Activated CD4-positive, alpha-beta T cell treated with anti-CD3 and anti-CD28 coated beads, Interleukin-2, amount 10 ng/mL, durations not matched to agents 7 days and 5 days (primary cell): ENCODE measurements at places on chromosomes 5 and 9. TPM values are rescaled to one million over a fixed set of nuclear protein-coding genes. Genes with fewer than 3 reads are reported as not detected.

DNA sequence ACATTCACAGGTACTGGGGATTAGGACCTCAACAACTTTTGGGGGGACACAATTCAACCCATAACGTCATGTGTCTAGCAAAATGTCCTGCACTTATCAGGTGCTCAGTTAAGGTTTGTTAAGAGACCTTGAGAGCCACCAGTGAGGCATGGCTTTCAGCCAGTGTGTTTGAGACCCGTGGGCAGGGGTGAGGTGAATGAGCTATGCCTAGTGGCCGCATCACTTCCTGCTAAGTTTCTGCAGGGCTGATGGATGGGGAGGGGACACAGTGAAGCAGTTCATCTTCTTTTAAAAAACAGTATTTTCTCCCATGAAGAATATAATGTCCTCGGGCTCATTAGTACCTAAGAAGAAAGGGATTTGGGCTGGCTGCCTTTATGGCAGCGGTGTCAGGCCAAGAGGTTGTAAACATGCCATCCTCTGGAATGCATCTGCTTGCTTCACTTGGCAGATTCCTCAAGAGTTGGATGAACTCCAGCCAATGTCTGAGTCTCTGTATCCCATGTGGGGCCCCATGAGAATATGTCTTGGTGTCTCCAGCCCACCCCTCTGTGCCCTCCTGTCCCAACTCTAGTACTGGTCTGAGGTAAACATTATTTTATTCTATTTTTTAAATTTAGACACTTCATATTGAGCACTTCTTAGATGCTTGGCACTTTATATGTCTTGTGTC is 282.2 kb downstream of the CWC27 start:
- peaks cover 13% of the 10 kb centered on the region for H3K27me3 ChIP-seq
- no peaks in the 10 kb centered on the region for H3K36me3 ChIP-seq
- peaks cover 6% of the 10 kb centered on the region for H3K4me1 ChIP-seq
- no peak for DNase-seq
- no peak overlapping the region for H3K27ac ChIP-seq

DNA sequence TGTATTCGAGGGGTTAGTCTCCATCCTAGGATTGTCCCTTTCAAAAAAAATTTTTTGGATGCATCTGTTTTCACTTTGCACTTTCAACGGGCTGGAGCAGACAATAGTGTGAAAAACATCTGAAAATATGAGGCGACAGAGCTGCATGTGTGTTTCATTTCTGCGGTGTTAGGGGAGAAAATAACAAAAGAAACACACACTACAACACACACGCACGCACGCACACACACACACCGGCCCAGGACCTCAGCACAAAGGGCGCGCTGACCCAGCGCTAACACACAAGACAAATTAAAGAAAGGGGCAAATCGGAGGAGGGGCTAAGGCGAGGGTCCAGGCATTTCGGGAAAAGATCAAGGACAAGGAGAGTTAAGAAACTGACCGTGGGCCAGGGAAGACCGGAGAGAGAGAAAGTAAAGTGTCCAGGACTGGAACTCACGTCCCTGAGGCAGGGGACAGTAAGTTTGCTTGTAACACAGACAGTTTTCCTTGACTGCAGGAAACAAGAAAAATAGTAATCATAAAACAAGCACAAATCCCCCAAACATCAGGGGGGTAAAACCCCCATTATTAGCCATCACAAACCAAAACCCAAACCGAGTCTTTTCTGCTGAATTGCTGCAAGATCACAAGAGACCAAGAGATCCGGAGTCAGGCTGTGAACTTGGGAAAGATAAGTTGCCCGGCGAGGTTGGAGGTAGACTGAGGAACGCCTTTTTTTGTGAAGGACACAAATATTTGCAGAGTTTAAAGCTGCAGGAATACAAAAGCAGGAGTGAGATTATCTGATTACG is 302.1 kb downstream of the PARP8 start:
- H3K36me3 ChIP-seq, result peaks cover 4% of the 10 kb centered on the region
- H3K27me3 ChIP-seq, result peaks cover 78% of the 10 kb centered on the region
- no peak overlapping the region for H3K27ac ChIP-seq
- no peak for DNase-seq
- peaks cover 47% of the 10 kb centered on the region for H3K4me1 ChIP-seq

DNA sequence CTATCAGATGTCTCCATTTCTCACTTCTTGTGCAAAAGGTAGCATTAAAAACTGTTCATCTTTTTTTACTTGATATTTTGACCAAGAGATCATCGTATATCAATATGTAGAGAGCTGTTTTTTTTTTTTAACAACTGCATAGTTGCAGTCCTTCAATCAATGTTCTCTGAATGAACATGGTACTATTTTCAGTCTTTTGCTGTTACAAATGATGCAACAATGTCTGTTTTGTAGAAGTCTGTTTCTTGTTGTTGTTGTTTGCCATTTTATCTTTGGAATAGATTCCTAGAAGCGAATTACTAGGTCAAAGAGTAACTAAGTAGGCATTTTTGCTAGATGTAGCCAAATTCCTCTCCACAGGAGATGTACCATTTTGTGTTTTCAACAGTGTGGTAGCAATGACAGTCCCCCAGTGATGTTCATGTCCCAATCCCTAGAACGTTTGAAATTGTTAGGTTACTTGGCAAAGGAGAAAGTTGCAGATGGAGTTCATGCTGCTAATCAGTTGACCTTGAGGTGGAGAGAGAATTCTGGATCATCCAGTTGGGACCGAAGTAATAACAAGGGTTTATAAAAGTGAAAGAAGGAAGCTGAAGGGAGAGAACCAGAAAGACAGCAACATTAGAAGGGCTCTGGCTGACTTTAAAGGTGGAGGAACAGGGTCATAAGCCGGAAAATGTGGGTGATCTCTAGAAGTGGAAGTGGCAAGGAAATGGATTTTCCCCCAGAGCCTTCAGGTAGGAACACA is 6.3 kb downstream of the MTREX start:
- peaks cover 51% of the 10 kb centered on the region for H3K36me3 ChIP-seq
- peaks cover 37% of the 10 kb centered on the region for H3K4me1 ChIP-seq
- H3K27me3 ChIP-seq, result no peaks in the 10 kb centered on the region
- H3K4me3 ChIP-seq, result no peak overlapping the region

GRCh38 chr9:134894136-134894860 is 13.7 kb downstream of the FCN2 start:
- no peak for DNase-seq
- H3K27me3 ChIP-seq, result no peaks in the 10 kb centered on the region
- H3K36me3 ChIP-seq, result no peaks in the 10 kb centered on the region
- no peak overlapping the region for H3K4me3 ChIP-seq
- no peak overlapping the region for H3K27ac ChIP-seq
- H3K4me1 ChIP-seq, result no peaks in the 10 kb centered on the region

- no peaks in the 10 kb centered on the region for H3K36me3 ChIP-seq
- H3K27ac ChIP-seq, result no peak overlapping the region
- no peak overlapping the region for H3K4me3 ChIP-seq
- DNase-seq, result no peak
- H3K27me3 ChIP-seq, result no peaks in the 10 kb centered on the region
Measured at GRCh38 chr9:13360188-13360587, 80.7 kb upstream of the MPDZ start.

- H3K27me3 ChIP-seq, result no peaks in the 10 kb centered on the region
- no peak overlapping the region for H3K27ac ChIP-seq
- DNase-seq, result no peak
- H3K4me1 ChIP-seq, result no peaks in the 10 kb centered on the region
Measured at GRCh38 chr5:1181451-1182359, 19.7 kb upstream of the SLC6A19 start.

GRCh38 chr5:172918421-172919371 is 40.5 kb upstream of the RPL26L1 start:
- H3K27me3 ChIP-seq, result no peaks in the 10 kb centered on the region
- no peak for DNase-seq
- no peaks in the 10 kb centered on the region for H3K36me3 ChIP-seq
- peaks cover 9% of the 10 kb centered on the region for H3K4me1 ChIP-seq

DNA sequence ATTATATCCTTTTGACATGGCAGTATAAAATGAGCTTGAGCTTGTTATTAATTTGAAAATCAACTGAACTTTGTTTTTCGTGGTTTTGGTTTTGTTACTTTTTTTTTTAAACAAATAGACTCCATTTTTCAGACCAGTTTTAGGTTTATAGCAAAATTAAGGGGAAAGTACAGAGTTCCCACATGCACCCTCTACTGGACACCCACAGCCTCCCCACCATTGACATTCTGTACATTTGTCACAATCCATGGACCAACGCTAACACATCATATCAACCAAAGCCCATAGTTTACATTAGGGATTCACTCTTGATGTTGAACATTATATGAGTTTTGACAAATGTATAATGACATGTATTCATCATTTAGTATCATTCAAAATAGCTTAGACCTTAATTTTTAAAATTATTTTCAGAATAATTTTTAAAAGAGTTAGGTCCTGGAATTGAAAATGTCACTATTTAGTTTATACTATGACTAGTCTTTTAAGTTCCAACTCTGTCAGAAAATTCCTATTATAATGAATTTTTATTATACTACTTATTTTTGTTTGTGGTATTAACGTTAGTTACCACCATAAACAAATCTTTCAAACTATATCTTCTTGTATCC is 35.3 kb upstream of the JMY start:
- DNase-seq, result no peak
- H3K4me1 ChIP-seq, result no peaks in the 10 kb centered on the region
- no peak overlapping the region for H3K4me3 ChIP-seq

- no peaks in the 10 kb centered on the region for H3K36me3 ChIP-seq
- no peak overlapping the region for H3K27ac ChIP-seq
- H3K27me3 ChIP-seq, result peaks cover 14% of the 10 kb centered on the region
Measured at GRCh38 chr9:69637817-69638200, 34.4 kb downstream of the APBA1 start.

DNA sequence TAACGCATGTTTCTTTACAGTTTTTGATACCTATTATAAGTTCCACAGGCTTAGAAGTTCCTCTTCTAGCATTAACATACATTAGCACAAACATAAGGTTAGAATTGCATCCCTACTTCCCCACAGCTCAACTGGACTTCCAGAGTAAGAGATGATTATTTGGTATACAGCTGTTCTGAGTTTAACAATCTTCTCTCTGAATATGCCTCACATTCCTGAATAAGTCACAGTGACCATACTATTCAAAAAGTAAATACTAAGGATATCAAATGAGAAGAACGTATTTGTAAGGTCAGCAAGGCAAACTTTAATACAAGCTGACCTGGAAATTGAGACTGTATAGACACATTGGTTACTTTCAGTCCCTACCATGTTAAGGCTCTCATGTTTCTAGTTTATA is 21.3 kb downstream of the NR6A1 start:
- no peak for DNase-seq
- H3K36me3 ChIP-seq, result no peaks in the 10 kb centered on the region

DNA sequence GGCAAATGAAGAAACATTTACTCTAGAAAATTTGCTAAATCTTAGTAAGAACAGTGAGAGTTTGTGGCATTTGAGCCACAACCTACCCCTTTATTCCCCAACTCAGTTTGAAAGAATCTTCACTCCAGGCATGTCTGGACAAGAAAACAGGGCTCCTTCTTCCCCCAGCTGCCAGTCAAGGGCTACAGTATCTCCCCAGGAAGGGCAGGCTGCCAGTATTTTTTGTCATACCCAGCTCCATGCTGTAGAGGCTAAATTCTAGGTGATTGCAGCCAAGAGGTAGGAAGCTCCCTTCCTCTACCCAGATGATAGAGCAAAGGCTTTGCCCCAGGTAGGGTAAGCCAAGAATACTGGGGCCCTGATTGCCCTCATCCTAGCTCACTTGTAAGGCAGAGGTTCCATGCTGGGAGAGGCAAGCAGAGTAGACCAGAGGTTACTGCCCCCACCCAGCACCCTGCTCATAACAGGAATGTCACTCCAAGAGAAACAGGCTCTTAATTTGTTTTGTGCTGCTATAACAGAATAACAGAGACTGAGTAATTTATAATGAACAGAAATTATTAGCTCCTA is 20.0 kb upstream of the GRPEL2 start:
- H3K36me3 ChIP-seq, result no peaks in the 10 kb centered on the region
- no peaks in the 10 kb centered on the region for H3K27me3 ChIP-seq
- no peak overlapping the region for H3K4me3 ChIP-seq
- H3K4me1 ChIP-seq, result no peaks in the 10 kb centered on the region

DNA sequence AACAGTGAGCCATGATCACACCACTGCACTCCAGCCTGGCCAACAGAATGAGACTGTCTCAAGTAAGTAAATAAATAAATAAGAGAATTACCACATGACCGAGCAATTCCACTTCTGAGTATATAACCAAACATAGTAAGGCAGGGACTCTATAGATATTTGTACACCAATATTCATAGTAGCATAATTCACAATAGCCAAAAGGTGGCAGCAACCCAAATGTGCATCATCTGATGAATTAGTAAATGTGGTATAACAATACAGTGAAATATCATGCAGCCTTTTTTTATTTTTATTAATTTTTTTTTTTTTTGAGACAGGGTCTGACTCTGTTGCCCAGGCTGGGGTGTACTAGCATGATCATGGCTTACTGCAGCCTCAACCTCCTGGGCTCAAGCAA is 33.1 kb downstream of the ALDH7A1 start:
- no peak overlapping the region for H3K4me3 ChIP-seq
- no peak for DNase-seq
- no peaks in the 10 kb centered on the region for H3K36me3 ChIP-seq
- no peaks in the 10 kb centered on the region for H3K4me1 ChIP-seq
- H3K27ac ChIP-seq, result no peak overlapping the region

DNA sequence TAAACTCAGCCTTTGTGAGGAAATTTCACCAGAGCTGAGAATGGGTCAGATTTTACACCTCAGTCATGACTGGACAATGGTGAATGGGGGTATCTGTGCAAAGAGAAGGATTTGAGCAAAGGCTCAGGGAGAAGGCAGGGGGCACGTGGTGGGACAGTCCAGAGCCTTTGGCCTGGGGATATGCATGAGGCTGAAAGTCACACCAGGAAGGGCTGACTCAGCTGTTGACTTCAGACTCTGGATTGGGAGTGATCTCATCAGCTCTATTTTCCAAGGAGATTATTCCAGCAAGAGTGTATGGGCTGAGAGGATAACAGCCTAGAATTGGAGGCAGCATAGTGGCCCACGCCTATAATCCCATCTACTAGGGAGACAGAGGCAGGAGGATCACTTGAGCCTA is 53.6 kb downstream of the SAXO1 start:
- no peaks in the 10 kb centered on the region for H3K36me3 ChIP-seq
- DNase-seq, result no peak
- peaks cover 8% of the 10 kb centered on the region for H3K4me1 ChIP-seq

DNA sequence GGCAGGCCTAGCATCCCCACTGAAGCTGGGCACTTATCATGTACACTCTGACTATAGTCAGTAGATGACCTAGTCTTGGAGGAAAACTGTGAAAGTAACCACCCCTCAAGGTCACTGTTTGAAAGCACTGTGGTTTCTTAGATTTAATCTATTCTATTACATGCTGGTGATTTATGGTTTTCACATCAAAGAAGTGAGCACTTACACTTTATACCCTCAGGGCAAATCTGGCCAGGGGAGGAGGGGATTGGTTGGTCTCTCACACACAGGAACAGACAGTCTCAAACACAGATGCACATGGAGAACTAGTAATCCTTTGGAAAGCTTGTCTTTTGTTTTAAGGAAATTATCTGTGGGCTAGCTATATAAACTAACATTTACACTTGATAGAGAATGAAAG is 17.9 kb upstream of the SPIN1 start:
- no peak overlapping the region for H3K4me3 ChIP-seq
- H3K4me1 ChIP-seq, result no peaks in the 10 kb centered on the region
- no peaks in the 10 kb centered on the region for H3K36me3 ChIP-seq
- no peak for DNase-seq

PPP2R2B gene
- total RNA-seq, result 1.8 TPM

PLPP7 gene
- total RNA-seq, result not detected

IL17B gene
- not detected for total RNA-seq
